A172 (cell line): ENCODE measurements at places on chromosomes 7 and 10.

GRCh38 chr7:82507365-82507975 lies 63.9 kb upstream of the CACNA2D1 start:
- no peak for DNase-seq

DNA sequence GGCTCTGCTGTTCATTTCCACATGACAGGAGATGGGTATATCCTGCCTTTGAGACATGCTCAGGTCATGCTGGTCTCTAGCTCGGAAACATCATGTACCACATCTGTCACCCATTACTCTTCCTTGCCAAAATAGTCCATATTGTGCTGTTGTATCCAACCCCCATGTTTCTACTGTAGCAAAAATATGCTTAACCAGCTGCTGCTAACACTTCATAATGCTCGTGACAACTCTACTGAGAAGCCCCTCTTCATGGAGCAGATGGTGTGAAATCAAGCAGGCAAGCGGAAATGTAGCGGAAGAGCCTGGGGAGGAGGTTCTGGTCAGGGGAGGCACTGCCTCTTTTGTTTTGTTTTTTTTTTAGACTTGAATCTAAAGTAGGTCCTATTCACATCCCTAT lies 82.9 kb downstream of the NPY start:
- DNase-seq: no peak

DNA sequence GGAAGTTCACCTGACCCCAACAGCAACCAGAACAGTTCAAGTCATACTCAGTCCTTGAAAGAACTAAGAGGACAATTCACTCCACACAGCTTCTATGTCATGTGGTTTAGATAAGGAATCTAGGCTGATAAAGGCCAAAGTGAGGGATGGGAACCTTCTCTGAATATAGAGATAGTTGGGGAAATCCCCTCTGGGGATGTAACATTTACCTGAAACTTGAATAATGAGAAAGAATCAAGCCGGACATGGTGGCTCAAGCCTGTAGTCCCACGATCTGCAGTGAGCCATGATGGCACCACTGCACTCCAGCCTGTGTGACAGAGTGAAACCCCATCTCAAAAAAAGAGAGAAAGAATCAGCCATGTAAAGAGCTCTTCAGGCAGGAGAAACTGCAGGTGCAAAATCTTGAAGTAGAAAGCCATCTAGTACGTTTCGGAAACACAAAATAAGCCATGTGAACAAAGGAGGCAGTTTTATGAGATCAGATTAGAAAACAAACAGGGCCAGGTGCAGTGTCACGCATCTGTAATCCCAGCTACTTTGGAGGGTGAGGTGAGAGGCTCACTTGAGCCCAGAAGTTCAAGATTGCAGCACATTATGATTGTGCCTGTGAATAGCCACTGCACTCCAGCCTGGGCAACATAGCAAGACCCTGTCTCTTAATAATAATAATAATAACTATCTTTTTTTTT lies 4.5 kb upstream of the DNMBP start:
- DNase-seq: no peak

DNA sequence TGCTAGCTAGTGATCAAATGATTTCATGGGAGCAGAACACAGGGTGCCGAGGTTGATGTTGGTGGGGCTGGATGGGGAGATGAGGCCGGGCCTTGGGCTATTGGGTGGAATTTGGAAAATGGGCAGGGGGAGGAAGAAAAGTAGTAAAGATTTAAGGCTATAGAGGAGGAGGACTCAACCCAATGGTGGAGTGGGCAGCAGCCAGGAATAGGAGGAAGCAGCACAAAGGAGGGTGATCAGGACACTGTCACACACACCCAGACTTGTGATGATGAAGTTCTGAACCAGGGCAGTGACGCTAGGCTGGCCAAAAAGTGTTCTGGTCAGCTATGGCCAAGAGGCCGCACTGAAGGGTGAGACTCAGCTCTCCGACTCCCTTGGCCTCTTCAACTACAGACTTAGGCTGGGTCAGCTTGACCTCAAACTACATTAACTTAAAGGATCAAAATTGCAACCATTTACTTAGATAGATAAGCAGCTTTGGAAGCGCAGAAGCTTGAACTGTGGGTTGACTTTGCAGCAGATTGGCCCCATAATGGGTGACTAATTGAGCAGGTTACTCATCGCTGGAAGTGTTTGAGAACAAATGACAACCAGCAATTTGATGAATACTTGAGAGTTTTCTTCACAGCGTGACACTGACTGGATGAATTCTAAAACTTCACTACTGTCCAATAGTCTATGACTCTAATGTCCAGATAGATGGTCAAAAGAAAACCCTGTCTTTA lies 29.4 kb upstream of the GPR26 start:
- DNase-seq: no peak

GRCh38 chr10:62726142-62726541 lies 78.4 kb upstream of the ADO start:
- DNase-seq: no peak

DNA sequence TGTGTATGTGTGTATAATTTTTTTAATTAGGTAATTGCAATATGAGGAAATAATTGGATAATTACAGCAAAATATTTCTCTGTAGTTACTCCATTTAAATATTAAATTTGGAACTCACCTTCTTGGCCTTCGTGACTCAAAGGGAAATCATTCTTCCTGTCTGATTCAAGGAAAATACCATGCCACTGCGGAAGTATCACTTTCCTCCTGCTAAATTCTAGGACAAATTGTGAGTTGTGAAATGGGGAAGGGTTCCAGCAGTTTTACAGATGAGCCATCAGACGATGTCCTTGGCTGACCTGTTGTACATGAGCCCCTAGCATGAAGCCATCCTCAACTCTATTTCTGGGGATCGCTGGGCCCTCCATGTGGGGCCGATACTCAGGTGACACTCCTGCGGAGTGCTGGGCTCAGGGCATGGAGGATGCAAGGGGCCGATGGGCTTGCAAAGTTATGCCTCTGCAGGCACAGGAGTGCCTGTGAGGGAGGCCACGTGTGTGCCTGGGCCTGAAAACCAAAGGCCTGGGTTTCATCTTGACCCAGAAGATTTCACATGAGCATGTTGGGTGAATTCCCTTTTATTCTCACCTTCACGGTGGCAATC lies 179.6 kb upstream of the TCERG1L start:
- DNase-seq: no peak

GRCh38 chr7:24863626-24864025 lies 106.4 kb upstream of the GSDME start:
- no peak for DNase-seq

DNA sequence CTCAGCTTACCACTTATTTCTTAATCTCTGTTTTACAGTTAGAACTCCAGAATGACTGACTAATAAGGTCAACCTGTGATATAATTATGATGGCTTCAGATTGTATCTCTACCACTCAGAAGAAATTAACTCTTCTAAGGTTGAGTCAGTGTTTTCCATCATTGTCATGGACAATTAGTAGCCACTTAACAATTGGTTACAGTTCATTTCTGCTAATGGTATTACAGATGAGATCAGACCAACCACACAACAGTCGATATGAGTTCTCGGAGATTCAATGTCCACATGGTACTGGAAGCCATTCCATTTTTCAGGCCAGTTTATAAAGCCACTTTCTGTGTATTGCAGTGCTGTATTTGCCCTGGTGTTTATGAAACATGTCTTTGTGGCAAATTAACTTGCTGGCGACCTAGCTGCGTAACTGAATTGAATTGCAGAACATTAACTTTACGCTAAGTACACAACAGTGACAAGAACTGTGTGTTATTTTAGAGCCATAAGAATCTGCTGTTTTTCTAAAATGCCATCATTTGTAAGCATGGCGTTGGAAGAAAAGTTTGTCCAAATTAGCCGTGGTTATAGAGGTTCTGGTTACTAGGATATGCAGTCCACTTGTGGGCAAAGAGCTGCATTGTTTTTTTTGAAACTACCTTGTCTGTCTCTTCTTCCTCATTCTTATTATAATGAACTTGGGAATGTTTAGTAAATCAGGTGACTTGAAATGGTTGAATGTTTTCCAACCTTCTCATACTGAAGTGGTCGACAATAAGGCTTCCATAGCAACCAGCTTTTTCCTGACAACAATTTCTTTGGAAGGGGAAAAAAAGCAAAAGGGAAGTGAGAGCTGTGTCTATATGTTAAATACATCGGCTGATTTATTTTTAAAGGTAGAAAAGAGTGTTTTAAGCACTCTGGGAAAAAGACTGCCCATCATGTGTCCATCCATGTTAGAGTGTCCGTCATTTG lies 76.4 kb downstream of the CELF2 start:
- DNase-seq: no peak

- DNase-seq: no peak
Observed at GRCh38 chr7:16921644-16922257, 40.0 kb upstream of the AGR3 start.

DNA sequence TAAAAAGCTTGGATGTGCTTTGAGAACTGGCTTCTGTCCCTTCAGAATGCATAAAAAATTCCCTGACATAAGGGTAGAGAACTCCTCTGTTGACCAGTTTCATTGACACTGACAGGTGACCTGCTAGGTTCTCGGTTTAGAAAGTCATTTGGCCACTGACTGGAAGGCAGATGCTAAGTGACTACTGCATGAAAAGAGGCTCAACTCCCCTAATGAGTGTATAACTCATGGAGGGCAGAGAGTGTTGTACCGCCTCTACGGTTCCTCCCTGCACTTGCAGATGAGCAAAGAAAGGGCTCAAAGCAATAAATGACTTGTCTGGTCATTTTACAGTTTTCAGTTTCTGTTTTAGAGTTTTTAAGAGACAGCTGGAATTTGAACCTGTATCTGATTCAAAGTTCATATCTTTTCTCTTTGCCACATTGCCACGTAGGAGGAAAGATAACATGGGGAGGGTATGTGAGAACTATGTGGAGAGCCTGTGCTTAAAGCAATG lies 2.9 kb upstream of the FGL2 start:
- no peak for DNase-seq

GRCh38 chr7:23357190-23358093 lies 58.3 kb downstream of the MALSU1 start:
- peak; percentile 70 for DNase-seq

DNA sequence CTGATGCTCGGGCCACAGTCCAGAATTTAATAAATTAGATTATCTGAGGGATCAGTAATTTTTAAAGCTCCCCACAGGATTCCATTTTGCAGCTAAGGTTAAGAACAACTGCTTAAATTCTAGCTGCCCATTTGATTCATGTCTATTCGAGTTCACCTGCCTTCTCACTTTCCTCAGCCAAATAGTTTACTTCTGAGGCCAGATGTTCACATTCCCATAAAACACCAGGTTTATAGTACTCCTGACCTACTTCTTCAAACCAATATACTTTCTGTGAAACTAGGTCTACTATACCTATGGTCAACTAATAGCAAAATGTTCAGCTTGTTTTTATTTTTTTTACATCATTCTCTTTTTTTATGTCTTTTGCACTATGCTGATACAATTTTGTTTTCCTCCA lies 86.3 kb downstream of the GPR158 start:
- no peak for DNase-seq

DNA sequence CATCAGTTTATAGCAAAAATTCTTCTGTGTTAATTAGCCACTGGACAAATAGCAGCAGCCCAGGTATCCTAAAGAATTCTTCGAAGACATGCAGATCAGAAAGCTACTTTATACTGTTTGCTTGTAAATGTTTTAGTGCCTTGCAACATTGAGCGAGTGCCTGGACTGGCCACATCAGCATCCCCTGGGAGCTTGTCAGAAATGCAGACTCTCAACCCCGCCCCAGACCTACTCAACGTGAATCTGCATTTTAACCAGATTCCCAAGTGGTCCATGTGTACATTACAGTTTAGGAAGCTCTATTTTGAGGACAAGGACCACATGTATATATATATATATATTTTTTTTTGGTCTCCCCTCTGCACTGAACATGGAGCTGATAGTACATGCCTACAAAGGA lies 18.5 kb upstream of the PLEKHS1 start:
- no peak for DNase-seq

- no peak for DNase-seq
Observed at GRCh38 chr10:20606985-20607384, 290.1 kb downstream of the NEBL start.

GRCh38 chr10:100744987-100745881 lies at the start of gene PAX2:
Gene PAX2 (plus strand): TSS chr10:100745582. CDS start chr10:100746261, 679 bp downstream.
- DNase-seq: peak; percentile 49

GRCh38 chr7:5354460-5355232 lies 69.0 kb downstream of the TNRC18 start:
- peak; percentile 27 for DNase-seq

DNA sequence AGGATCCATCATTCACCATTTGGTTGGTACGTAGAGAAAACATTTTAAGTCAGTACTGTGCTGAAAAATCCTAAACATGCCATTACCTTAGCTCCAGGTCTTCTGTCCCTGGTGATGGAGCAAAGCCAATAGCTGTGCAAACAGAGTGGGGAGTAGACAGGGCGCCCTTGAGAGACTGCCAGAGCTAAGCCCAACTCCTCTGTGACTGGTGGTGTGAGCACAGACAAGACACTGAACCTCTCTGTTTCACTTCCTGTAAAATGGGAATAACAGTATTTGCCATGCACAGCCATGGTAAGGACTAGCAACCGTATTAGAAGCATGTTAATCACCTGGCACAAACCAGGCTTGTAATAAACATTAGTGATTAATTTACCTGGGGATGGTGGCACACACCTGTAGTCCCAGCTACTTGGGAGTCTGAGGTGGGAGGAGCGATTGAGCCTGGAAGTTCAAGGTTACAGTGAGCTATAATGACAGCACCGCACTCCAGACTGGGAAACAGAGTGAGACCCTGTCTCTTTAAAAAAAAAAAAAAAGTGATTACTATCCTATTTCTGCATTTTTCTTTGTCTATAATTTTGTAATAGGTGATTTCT lies 28.7 kb downstream of the LYZL1 start:
- no peak for DNase-seq
